AG09319 (cell line): ENCODE measurements at places on chromosomes 11 and 22.

GRCh38 chr11:130881475-130882137 lies 34.7 kb downstream of the SNX19 start:
- no peak for DNase-seq

DNA sequence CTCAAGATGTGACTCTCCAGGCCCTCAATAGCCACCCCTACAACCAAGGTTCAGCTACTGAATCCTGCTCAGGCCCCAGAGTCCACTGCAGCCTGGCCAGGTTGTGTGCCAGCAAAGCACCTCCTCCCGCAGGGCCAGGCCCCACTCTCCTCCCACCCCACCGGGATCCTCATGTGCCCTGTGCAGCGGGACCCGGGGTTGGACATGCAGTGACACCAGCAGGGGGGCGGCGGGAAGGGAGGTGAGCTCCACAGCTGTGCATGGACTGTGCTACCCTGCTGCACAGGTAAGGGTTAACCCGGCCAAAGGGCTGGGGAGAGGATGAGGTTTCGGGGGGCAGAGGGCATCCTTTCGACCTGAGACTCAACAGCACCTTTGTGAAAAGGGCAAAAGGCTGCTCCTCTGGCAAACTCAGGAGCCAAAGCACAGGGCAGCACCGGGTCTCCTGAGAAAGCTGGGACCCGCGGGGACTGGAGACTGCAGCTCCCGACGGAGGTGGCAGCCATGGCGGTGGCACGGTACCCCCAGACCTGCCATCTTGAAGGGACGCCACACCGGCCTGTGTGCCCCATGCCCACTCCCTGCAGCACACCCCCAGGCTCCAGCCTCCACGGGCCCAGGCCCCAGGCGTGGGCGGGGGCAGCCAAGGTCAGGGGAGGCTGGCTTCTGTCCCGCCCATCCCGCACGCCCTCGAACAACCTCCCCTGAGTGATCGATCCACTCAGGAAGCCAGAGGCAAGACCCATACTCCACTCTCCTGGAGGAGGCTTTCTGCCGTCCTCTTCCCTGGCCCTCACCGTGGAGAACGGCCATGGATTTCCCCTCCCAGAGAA lies 10.6 kb downstream of the PLXNB2 start:
- DNase-seq = no peak

- DNase-seq = no peak
These were observed 26.3 kb upstream of the MTCH2 start for GRCh38 chr11:47668665-47669064.

GRCh38 chr11:114844896-114845295 lies 166.6 kb downstream of the NXPE2 start:
- DNase-seq = no peak

DNA sequence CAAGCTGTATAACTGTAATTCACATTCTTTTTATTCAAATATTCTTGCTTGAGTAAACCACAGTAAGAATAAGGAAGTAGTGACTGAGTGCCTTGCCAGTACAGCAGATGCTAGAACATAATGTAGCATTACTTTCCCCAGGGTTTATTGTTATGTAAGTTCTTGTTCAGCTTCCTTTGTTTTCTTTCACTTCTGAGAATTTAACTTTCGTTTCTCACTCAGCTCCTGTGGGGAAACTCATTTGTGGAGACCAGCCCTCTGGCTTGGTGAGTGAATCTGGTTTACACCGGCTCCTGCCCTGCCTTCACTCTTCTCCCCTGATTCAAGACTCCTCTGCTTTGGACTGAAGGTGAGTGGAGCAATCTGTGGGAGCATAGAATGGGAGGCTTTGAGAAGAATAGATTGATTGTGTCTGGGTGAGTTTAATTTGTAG lies at the start of gene TRIM22:
Gene TRIM22, plus strand, starts transcription at position 240 of the 433 bp plus-strand sequence. CDS start 6,443 bp downstream, outside the sequence.
- DNase-seq = peak; percentile 44

GRCh38 chr11:10322830-10323792 lies 18.2 kb downstream of the ADM start:
- peak; percentile 81 for DNase-seq

DNA sequence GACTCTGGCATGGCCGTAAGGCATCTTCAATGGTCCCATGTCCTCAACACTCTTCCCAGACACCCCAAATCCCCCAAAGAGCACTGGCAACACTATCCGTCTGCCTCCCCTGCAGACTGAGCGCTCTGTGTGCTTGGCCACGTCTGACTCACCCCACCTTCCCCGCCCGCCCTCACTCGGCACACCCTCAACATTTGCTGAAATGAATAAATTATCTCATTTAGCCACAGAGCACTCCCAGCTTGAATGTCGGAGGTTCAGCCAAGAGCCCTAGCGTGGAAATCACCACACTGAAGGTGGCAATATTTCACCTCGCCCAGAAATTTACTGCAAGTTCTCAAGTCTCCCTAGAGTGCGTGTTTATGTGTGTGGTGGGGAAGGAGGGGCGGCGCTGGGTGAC lies 46.6 kb upstream of the TCF20 start:
- no peak for DNase-seq

DNA sequence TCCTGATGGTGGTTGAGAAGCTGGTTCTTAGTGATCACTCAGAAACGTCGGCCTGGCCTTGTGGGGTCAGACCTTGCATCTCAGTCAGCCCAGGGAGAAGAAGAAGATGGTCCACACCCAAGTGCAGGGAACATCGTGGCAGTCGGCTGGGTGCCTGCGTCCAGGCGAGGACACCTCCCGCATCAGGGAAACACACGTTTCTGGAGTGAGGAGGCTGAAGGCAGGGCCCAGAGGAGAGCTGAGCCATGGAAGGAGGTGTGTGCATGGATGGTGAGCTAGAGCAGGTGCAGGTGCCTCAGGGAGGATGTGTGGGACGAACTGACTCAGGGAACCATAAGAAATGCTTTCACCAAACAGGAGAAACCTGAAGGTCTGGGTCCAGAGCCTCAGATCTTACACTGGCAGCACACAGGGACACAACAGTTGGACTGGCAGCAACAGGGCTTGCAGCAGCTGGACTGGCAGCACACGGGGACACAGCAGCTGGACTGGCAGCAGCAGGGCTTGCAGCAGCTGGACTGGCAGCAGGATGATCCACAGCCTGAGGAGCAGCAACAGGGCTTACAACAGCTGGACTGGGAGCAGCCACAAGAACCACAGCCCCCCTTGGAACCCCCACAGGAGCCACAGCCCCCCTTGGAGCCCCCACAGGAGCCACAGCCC lies 632 bp downstream of the KRTAP5-2 start:
- no peak for DNase-seq

GRCh38 chr22:24090581-24090980 lies 79.5 kb downstream of the CABIN1 start:
- DNase-seq = no peak

DNA sequence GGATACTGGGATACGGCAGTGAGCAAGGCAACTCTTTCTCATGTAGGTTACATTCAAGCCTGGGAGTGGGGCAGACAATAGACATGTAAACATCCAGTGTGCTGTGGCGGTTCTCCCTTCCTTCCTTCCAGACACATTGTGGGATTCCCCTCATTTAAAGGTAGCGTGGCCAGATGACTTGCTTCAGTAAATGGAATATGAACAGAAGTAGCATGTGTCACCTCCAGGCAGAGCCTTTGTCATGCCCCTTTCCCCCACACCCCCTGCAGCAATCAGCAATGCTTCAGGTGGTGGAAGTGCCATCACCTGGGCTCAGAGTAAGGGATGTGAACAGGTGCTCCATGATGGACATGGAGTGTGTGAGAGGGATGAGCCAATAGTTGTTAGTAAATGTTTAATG lies 34.8 kb upstream of the TTC12 start:
- no peak for DNase-seq

DNA sequence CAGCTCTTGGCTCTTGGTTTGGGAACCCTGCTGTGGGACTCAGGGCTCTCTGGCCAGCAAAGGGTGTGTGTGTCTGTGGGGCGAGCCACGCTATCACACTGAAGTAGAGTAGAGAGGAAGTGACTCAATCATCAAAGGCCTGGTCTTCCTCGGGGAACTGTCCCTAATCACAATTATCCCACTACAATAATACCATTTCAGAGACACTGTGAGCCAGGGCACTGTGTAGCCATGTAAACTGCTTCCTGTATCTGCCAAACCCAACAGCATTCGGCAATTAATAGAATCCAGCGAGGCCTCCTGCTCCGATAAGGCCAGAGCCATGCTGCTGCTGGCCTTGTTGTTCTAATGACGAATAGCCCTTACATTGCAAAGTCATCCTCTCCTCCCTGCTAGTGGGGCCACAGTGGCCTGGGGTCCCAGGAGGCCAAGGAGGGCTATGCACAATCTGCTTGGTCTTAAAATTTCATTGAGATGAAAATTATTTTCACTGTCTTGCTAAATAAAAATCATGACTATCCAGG lies 49.8 kb upstream of the LMO2 start:
- DNase-seq = no peak

GRCh38 chr11:110711448-110711775 lies 825 bp downstream of the ARHGAP20 start:
- DNase-seq = no peak

DNA sequence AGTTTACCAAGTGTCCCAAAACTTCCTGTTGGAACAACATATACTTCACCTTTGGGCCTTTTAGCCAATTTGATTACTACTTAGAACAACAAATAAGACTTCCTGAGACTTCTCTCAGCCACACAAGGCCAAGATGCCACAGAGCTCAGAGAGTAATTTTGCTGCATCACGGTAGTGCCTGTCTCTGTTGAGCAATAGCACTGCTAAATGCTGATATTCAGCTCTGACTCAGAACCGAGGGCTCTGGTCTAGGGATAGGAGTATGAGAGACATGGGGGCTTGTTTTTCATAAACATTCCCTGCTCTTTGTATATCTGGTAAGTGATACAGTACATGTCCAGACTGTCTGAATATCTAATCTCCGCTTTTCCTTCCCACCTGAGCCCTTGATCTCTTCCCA lies 260.4 kb upstream of the ARHGAP20 start:
- peak; percentile 63 for DNase-seq

- DNase-seq = no peak
These were observed 3.8 kb upstream of the LRRC74B start for GRCh38 chr22:21041937-21042336.

DNA sequence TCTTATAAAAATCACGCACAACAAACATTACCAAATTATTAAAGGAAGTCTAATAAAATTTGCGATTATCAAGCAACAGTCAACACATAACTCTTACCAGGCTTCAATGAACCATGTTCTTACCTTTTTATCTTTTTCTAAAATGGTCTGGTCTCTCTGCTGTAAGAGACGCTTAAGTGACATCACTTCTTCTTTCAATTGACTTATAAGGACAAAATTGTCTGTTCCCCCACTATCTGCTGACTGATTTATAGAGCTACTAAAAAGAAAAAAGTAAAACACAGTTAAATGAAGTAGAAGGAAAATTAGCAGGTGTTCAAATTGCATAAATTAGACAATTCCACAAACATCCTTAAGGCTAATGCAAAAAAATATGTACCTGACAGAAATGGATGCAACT lies 10.9 kb downstream of the FAM76B start:
- no peak for DNase-seq

DNA sequence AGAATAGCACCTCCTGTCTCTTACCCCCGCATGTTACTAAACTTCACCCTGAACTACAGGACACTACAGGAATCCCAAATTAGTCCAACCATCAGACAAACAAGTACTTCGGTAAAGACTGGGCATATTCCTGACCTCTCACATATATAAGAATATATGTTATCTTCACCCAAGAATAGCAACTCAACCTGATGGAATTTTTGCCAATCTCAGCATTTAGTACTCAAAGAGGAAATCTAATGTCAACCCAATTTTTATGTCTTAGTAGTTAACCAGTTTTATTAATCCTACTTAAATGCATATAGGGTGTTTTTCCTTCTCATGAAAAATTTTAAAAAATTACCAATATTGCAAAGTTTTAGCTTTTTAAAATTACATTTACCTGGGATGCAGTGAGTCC lies 26.2 kb downstream of the PGR start:
- no peak for DNase-seq

DNA sequence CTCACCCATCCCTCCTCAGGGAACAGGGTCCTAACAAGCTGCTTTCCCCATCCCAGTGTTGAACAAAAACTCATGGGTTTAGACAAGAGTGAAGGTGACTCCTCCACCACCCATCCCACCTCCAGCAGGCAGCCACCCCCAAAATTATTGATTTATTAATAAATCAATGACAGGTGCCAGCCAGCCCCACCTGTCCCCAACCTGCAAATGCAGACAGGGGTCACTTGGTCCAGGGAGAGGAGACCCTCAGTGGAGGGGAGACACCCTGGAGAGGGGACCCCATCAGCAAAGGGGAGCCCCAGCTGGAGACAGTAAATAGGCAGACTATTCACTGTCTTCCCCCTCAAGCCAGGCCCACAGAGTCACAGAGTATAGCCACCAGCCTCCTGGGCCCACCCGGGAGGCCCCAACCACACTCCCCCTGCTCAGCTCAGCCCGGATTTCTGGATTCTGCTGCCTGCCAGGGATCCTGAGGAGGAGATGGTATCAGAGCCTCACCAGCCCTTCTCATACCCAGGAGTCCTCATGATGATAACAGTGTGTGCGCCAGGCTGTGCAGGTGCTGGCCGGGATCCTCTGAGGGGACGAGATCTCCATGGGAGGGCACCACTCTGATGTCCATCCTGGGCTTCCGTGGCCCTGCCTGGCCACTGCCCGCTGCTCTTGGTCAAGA lies 8.8 kb upstream of the CD81 start:
- no peak for DNase-seq

DNA sequence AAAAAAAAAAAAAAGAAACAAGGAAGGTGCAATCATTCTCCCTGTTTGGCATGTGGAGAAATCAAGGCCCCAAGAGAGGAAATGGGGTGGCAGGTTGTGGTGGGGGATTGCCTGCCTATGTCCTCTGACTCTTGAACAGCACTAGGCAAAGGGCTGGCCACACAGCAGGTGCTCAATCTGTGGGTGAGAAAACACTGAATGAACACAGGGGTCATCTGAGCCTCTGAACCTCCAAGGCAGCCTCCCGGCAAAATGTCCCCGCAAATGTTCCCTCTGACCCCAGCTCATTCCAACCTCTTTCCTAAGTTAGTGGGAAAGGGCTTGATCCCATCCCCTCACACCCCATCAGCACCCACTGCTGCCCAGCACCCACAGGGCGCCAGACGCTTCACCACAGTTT lies 4.6 kb downstream of the PLA2G6 start:
- DNase-seq = no peak

DNA sequence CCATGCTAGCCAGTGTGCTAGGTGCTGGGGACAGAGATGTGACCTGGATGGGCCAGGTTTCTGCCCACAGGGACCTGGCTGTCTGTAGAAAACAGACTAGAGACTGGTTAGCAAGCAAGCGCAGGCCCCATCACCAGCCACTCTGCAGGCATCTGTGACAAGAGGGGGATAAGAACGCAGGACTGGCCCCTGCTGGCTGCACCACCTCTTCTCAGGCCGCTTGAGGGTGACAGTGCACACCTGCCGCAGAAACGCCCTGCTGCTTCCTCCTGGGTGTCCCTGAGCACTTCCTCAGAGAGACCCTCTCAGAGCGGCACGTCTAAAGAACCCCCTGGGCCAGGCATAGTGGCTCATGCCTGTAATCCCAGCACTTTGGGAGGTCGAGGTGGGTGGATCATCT lies 5.9 kb upstream of the PICK1 start:
- DNase-seq = no peak
